ENCODE measurements at places on chromosomes 7 and 10.

GRCh38 chr10:46069771-46070463 lies 23.8 kb upstream of the MSMB start:
- no peak for DNase-seq

DNA sequence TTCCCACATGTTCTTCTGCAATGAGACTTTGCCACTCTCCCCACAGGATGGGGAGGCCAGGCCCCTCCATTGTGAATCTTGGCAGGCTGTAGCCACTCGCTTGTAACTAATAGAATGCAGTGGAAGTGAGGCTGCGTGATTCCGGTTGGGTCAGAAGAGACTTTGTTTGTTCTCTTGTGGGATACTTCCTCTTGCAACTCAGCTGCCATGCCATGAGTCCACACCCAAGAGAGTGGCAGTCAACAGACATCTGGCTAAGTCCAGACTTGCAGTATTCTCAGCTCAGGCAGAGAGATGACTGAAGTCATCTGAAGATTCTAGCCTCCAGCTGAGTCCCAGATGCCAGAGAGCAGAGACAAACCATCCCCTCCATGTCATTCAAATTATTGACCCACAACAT lies 153.4 kb upstream of the GDF10 start:
- no peak for DNase-seq

- DNase-seq, result no peak
These were observed 204.8 kb downstream of the TNS3 start for GRCh38 chr7:47376991-47377616.

- peak; percentile 33 for DNase-seq
These were observed 1.1 kb downstream of the MARVELD1 start for GRCh38 chr10:97714401-97715258.

DNA sequence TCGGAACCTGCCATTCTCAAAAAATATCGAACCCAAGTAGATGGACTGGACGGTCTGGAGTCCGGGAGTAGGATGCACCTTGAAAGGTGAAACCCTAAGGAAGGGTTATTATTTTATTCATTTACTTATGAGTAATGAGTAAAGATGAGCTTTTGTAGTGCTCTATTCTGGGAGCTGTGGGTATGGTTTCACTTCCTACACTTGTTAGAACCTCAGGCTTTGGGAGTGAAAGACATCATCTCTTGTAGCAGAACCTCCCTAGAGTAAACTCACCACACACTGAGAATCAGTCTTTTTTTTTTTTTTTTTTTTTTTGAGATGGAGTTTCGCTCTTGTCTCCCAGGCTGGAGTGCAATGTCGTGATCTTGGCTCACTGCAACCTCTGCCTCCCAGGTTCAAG lies 389.4 kb upstream of the AUTS2 start:
- DNase-seq, result no peak

GRCh38 chr10:46234431-46235060 lies 52.3 kb upstream of the ANTXRL start:
- peak; percentile 1 for DNase-seq

GRCh38 chr7:136726460-136726859 lies 142.0 kb upstream of the CHRM2 start:
- no peak for DNase-seq

- no peak for DNase-seq
These were observed 38.3 kb downstream of the MACROH2A2 start for GRCh38 chr10:70090951-70091350.

DNA sequence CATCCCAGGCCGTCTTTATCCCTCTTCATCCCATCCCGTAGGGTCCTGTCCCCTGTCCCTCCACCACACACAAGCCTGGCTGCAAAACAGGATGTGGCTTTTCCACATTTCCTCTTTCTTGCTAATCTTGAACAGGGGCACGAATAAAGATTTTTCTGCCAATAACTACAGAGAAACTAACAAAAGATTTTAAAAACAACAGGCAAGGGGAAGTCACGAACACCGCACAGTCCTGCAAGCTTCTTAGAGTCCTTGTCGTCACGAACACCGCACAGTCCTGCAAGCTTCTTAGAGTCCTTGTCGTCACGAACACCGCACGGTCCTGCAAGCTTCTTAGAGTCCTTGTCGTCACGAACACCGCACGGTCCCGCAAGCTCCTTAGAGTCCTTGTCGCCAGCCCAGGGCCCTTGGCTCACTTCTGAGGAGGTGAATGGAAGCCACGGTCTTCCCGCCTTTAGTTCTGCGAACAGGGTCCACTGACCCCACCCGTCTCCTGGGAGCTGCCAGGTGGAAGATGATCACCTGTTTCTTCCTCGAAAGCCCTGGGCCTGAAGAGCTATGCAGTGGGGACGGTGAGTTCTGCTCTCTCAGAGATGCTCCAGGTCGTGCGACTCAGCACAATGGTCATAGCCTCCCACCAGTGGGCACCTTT lies 10.3 kb upstream of the INSIG1 start:
- DNase-seq, result no peak

- DNase-seq, result no peak
These were observed 20.6 kb downstream of the BBIP1 start for GRCh38 chr10:110898391-110898790.

DNA sequence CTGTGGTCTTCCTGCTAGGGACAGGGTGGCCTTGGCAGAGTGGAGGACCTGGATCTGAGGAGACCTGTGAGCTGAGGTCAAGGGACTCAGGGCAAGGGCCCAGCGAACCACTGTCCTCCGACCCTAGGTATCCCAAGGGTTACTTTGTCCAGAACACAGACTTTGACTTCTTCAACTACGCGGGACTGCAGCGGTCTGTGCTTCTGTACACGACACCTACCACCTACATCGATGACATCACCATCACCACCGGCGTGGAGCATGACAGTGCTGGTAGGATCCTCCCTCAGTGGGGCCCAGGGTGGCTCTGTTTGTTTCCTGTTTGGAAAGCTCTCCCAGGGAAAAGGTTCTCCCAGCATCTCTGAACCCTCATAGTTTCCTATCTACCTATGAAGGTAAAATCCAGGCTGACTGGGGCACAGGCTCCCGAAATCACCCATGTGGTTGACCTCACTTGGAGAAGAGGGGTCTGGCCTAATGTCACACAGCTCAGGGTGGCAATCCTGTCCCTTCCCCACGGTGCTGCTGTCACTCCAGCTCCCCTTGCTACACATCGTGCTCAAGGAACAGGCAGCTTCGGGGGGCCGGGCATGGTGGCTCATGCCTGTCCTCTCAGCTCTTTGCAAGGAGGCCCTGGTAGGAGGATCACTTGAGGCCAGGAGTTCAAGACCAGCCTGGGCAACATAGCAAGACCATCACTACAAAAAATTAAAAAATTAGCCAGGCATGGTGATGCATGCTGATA lies 57.6 kb downstream of the ZNF727 start:
- no peak for DNase-seq

- no peak for DNase-seq
These were observed 15.1 kb downstream of the FBXL13 start for GRCh38 chr7:103059471-103059870.

- no peak for DNase-seq
These were observed 19.3 kb downstream of the ZNF316 start for GRCh38 chr7:6656413-6656812.

DNA sequence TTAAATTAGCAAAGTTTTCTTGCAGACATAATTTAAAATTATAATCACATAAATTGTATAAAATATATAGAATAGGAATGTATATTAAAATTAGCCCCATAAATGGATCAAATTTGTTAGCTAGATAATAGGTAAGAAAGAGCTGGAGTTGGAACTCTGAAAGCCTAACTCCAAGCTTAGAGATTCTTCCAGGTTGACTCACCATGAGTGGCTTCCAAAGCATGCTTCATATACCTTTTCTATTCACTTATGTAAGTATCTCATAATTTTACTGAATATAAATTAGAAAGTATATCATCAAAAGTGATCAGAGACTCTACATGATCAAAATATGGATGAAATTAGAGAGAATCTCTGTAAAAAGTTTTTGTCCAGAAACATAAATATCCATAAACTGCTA lies 320.7 kb upstream of the MAGI2 start:
- no peak for DNase-seq

GRCh38 chr7:134427896-134428295 lies 31.0 kb downstream of the AKR1B1 start:
- no peak for DNase-seq

- peak; percentile 94 for DNase-seq
These were observed 65.3 kb upstream of the SLF2 start for GRCh38 chr10:100847440-100847839.

DNA sequence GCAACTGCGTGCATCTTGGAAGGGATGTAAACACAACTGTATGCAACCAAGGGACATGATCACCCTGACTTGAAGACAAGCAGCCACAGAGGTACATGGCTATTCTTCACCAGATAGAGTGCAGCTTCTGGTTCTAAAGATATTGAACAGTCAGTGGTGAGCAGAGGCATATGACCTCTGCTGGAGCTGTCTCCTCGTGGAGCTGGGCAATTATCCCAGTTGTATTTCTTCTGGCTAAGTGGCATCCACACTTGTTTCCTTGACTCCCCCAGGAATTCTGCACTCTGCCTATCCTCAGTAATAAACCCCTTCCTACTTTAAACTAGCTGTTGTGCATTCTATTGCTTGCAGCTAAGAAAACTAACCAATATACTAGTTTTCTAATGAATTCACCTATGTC lies 216.8 kb downstream of the THSD7A start:
- DNase-seq, result no peak

DNA sequence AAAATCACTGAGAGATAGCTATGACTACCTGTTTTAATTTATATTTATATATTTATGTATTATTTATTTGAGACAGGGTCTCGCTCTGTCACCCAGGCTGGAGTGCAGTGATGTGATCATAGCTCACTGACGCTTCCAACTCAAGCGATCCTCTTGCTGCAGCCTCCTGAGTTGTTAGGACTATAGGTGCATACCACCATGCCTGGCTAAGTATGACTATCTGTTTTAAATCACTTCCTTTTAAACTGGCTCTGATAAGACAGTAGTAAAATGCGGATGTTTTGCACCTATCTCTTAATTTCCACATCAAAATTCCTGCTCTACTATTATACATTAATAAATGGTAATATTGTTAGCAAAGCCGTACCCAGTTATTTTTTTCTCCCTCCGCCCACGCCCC lies 41.8 kb downstream of the DNMBP start:
- no peak for DNase-seq

DNA sequence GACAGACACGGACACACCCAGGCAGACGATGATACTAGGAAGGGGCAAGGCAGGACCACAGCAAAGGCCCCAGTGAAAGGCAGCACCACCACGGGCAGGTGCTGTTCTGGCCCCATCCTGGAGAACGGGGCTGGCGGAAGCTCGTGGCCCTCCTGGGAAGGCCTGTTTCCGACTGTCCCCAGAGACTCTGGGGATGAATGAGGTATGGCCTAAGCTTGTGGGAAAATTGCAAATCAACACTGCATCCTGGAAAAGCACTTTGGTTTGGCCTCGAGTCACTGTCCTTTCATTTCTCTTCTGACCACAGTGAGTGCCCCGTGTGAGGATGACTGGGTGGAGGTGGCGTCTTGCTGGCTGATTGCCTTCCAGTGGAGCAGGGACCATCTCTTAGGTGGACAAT lies 81.6 kb upstream of the ANLN start:
- DNase-seq, result no peak

- no peak for DNase-seq
These were observed 7.7 kb upstream of the GUSB start for GRCh38 chr7:65989694-65990080.

GRCh38 chr7:133735222-133735621 lies 391.9 kb upstream of the LRGUK start:
- no peak for DNase-seq

DNA sequence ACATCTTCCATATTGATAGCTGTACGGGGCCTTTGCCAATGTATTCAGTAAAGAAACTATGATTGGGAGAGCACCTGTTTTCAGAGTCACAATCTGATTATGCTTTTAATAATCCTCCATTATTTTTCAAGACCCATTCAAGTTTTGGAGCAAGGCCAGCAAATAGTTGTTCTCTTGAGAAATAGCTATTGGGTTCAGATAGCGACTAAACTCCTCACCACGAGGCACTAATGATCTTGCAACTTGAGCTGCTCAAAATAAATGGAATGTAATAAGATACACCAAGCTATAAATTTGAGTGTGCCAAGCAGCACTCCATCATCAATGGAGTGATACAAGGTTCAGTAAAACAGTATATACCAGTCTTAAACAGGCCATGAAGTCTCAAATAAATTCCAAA lies 7.4 kb upstream of the MALRD1 start:
- DNase-seq, result no peak

DNA sequence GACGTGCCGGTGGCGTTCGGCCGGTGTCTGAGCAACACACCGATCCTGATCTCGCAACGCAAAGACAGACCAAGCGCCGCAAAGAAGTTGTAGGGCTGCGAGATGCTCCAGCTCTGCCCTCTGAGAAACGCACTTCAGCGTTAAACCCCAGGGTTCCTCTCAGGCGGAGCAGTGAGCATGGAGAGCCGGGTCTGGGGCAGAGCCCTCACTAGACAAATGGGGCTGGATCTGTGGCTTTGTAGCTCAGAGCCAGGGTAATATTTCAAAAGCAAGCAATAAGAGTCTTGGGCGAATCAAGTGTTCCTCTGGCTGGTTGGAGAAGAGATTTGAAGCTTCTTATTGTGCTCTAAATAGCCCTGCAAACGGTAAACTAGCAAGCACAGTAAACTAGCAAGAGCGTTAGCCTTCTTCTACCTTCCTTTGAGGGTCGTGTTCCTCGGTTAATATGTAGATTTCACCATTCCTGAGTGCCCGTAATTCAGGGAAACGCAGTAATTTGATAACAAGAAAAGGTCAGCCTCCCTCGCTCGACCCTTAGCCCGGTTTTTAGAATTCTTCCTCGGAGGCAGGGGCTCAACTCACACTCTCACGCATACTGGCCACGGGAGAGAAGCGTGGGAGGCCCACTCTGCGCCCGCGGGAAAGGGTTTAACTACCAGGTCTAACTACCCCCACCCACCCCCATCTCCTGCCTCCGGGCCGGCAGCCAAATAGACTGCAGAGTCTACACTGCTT lies 6.7 kb downstream of the SKAP2 start:
- no peak for DNase-seq

DNA sequence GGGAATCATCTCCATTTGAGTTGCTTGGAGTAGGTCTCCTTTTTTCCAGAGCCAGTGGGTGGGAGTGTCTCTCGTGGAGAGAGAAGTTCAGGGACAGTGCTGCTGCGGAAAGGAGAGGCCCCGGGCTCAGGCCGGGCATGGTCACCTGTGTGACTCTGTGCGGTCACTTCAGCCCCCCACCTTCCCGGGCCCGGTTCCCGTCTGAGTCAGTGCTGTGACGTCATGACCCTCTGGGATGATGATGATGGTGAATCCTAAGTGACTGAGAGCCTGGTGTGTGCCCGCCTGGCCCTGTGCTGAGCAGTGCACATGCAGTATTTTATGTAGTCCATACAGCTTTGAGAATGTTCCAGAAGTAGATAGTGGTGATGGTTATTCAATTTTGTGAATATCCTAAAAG lies 32.6 kb upstream of the AP5Z1 start:
- no peak for DNase-seq

- DNase-seq, result peak; percentile 65
These were observed 640 bp downstream of the ANKMY2 start for GRCh38 chr7:16644636-16645592.

Measured in activated CD4-positive, alpha-beta memory T cell treated with anti-CD3 and anti-CD28 coated beads for 36 hours (primary cell).